ENCODE measurements at places on chromosomes 12 and 14. TPM values are rescaled to one million over a fixed set of nuclear protein-coding genes. Genes with fewer than 3 reads are reported as not detected.

Gene ABCD2
- total RNA-seq, result under 0.01 TPM

Gene ADAMTS20
- not detected for total RNA-seq

Gene CELA1
- total RNA-seq, result not detected

Gene CD27
- total RNA-seq, result not detected

Gene KCNH5
- not detected for total RNA-seq

Gene LUM
- total RNA-seq, result 80.2 TPM

Gene SIRT4
- 0.49 TPM for total RNA-seq

Gene RNASE4
- total RNA-seq, result 7.2 TPM

Gene KRT74
- not detected for total RNA-seq

Gene KRT75
- not detected for total RNA-seq

All from mesangial cell (primary cell).